ENCODE measurements at places on chromosomes 12 and 14.
A peak's percentile ranks its signal among the peaks of the same experiment; 100 is the strongest.

DNA sequence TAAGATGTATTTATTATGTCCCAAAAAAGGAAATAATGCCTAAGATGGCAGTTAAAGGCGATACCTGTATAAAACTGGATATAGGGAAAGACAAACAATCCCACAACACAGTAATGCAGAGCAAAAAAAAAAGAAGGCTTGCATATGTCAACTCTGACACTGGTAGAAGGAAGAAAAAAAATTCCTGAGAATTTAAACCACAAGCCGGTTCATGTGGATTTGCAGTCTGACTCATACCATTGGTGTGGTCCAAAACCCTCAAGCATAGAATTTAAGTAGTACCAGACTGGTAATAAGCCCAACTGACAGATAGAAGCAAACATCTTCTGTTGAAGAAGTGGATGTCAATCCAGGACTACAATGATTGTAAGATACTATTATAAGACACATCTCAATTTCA is 7.2 kb downstream of the DNAI7 start:
- peak; percentile 88 for DNase-seq

- DNase-seq = peak; percentile 78
These were observed 7.7 kb upstream of the AMN1 start for GRCh38 chr12:31736472-31736871.

GRCh38 chr12:52171950-52172512 is 19.8 kb downstream of the KRT80 start:
- peak; percentile 52 for DNase-seq

GRCh38 chr12:16972923-16973770 is 367.2 kb upstream of the LMO3 start:
- no peak for DNase-seq

DNA sequence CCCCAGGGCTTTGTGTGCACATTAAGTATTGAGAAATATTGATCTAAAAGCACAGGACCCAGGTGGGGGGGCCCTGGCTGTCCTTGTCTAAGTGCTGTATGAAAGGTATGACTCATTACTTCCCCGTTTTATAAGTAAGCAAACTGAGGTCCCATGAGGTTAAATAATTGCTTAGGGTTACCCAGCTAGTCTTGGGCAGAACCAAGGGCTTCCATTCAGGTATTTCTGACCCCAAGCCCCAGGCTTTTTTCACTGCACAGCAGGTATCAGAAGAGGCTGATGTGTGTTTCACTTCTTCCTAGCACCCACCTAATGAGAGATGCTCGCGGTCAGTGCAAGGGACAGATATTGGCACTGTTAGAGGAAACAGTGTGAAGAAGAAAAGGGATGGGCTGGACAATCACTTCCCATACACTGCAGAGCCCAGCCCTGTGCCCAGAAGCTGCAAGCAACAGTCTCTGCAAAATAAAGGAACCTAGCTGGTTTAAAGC is 4.7 kb upstream of the TC2N start:
- no peak for DNase-seq

- DNase-seq = no peak
These were observed 73.1 kb upstream of the PWP1 start for GRCh38 chr12:107612508-107612907.
